ENCODE measurements at places on chromosomes 6 and 20.

- DNase-seq: peak; percentile 7
Measured at GRCh38 chr6:168934660-168935627, 318.7 kb downstream of the THBS2 start.

- DNase-seq: no peak
Measured at GRCh38 chr6:55902796-55903195, 27.4 kb upstream of the BMP5 start.

DNA sequence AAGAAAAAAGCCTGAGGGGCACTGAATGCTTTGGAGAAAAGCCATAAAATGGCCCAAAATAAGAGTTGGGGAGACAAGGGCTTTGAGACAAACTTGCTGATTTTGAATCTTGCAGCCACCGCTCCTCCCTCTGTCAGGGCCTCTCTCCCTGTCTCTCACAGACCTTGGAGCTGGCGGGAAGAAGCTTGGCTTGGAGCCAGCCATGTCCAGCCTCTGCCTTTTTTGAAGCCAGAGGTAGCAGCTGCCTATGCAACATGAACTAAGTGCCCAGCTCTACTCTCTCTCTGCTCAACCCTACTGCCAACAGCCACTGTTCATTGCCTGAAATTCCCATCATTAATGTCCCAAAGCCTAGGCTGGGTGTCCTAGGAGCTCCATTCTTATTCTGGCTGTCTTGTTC is 63.7 kb upstream of the CTNNBL1 start:
- DNase-seq: no peak

DNA sequence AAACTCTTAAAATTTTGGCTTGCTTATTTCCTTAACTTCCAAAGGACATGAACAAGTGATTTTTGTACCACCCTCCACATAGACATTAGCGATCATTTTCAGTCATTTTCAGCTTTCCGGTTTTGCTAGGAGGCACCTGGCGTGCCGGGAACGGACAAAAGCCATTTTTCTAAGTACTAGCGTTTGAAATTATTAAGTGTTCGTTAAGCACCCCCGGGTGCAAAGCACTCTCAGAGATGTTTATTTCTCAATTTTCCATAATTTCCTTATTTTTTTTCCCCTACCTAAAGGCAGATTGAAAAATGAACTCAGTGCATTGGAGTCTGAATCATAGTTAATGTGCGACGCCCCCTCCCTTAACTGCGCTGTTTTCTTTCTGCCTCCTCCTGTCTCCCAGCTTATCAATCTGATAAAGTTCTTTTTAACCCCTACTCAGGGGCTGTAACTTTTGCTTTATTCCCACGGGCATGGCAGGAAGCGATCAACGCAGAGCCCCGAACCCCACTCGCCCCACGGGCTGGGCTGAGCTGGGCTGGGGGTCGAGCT is 58.2 kb downstream of the ZNF831 start:
- DNase-seq: peak; percentile 48

DNA sequence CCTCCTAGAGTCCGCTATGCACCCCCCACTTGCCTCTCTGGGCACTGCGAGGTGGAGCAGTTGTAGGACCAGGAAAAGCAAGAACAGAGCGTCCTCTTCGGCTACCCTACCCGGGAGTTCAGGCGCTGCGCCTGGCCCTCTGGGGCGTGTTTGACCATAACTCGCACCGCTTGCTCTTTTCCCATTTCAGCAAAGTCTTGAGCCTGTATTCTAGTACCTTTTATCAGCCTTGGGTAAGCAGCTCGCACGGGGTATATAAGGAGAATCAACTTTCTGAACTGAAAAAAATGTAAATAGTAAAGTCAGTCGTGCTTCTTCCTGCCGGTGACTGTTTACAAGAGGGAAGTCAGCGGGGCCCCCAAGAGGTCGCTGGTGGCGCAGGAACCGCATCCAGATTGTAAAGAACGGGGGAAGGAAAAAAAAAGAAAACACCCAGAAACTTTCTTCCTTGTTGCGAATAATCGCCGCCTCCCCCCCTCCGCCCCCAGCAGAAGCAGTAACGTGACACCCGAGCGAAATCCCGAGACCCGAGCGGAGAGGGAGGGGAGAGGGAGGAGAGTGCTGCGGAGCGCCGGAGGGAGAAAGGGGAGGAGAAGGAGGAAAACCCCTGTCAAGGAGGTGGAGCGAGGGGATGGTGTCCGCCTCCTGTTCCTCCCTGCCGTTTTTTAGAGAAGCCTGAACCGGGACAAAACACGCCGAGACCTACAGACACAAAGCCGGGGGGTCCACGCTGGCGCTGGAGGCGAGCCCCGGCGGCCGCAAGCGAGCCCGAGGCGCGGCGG is at the start of gene UST:
Gene UST, plus strand, starts transcription at position 668 of the 782 bp plus-strand sequence. CDS start 401 bp downstream, outside the sequence.
- peak; percentile 95 for DNase-seq

GRCh38 chr6:37131104-37131959 is 38.6 kb upstream of the PIM1 start:
- DNase-seq: no peak

GRCh38 chr6:90285611-90286381 is 10.8 kb downstream of the BACH2 start:
- DNase-seq: peak; percentile 89

- no peak for DNase-seq
Measured at GRCh38 chr6:125519367-125519766, 217.6 kb upstream of the HDDC2 start.

DNA sequence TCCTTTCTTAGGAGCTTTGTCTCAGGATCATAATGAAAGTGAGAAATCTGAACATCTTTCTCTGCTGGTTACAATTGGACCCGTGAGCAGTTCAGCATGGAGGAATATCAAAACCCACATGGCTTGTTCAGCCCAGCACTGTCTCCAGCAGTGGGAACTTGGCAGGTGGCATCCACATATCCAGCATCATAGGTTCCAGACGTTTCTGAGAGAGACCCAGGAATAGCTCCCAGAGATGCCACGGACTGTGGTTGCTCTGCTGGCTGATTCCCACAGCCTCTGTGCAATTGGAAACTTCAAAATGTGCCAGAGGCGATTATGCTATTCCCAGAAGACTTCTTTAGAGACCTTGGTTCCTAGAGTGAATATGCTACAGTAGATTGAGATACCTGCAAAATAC is 76.4 kb downstream of the PHACTR2 start:
- DNase-seq: no peak
